Inflammatory macrophage treated with lipopolysaccharide for 4 hours (primary cell): ENCODE measurements at places on chromosomes 12 and 14.

GRCh38 chr12:26461776-26462175, 266.4 kb downstream of the SSPN start:
- DNase-seq = peak; percentile 78

DNA sequence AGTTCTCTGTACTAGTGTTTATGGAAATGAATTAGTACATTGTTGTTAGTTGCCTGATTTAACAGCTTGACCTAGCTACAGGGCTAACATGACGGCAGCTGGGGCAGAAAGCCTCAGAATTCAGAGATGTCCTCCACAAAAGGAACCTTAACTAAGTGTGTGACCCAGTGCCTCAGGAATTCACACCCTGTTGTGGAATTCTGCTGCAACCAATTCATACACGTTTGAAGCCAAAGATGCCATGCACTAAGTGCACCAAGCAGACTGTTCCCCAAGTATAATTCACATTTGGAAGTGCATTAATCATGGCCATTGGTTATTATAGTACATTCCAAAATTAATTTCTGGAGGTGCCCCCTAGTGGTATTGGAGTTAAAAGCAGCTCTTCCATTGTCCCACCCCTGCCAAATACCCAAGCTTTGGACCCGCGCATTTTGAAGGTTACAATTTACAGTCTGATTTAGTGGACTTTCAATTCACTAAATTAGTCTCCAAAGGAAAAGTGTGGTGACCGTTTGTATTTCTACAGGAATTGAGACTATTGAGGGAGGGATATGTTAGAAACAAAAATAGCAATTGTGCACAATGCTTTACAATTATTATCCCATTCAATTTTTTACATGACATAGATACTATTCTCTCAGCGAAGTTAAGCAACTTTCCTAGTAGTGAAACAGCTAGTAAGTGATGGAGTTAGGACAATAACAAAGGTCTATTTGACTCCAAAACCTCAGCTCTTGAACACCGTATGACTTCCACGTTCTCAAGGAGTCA, 85.9 kb downstream of the PAX9 start:
- DNase-seq = no peak

DNA sequence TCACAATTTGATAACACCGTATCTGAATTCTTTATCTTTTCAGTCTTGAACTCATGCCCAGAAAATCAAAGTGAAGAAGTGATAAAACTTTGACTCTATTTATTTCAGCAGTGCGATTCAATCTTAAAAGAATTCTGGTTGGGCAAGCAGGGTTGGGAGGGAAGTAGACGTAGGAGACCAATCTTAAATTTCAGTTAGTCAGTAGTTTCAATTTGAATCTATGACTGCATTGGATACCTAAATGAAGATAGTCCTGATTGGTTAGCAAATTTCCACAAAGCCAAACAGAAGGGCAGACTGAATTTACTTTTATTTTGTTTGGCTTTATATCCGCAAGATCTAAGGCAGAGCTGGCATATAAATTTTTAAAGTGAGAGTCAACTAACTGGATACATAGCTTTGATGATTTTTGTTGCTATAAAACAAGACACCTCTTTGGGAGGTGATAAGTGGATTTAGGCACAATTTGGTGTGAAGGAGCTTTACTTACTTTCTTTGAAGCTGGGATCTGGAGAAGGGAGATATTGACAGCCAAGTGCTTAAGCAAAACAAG, 2.6 kb downstream of the ACSS3 start:
- DNase-seq = no peak

DNA sequence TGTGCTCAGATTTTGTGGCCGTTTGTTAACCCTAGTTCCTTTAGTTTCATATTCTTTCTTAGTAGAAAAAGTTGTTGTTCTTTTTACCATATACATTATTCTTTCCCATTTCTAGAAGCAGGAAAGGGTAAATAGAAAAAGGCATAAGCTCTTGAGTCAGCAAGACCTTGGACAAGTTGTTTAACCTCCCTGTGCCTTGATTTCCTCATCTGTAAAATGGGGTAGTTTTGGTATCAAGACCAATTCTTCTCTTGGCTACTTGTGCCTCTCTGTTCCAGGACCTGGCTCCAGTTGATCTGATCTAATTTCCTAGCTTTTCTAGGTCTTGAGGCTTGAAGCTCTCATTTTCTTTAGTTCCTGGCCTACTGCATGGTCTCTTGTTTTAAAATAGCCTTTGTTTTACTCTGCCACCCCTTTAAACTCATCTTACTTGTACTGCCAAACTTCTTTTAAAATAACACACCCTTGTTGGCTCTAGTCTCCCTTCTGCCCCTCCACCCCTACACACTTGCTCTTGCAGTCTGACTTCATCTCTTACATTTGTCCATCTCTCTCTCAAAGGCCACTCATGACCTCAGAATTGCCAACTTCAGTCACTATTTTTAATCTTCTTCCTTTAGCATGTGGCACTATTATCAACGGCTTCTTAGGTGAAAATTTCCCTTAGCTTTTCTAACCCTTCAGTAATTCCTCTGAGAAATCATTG, 143.7 kb downstream of the TTLL5 start:
- DNase-seq = no peak

DNA sequence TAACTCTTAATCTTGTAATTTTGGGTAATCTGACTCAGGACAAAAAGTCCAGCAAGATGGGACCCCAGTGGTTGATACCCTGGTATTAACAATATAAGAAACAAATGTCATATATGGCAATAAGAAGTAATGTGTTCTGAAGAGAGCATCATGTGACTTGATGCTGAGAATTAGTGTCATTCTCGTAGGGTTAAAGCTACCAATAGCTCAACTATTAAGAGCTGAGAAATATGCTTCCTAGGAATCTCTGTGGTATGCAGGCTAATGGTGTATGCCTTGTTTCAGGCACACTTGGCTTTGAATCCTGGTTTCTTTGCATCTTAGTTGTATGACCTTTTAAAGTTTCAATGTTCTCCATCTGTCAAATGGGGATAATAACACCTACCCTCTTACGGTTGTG, 9.1 kb downstream of the MYRFL start:
- DNase-seq = no peak

- DNase-seq = peak; percentile 30
Observed at GRCh38 chr12:94458877-94459727, 565 bp downstream of the CEP83 start.

- DNase-seq = no peak
Observed at GRCh38 chr12:123163227-123163626, 12.3 kb upstream of the PITPNM2 start.

DNA sequence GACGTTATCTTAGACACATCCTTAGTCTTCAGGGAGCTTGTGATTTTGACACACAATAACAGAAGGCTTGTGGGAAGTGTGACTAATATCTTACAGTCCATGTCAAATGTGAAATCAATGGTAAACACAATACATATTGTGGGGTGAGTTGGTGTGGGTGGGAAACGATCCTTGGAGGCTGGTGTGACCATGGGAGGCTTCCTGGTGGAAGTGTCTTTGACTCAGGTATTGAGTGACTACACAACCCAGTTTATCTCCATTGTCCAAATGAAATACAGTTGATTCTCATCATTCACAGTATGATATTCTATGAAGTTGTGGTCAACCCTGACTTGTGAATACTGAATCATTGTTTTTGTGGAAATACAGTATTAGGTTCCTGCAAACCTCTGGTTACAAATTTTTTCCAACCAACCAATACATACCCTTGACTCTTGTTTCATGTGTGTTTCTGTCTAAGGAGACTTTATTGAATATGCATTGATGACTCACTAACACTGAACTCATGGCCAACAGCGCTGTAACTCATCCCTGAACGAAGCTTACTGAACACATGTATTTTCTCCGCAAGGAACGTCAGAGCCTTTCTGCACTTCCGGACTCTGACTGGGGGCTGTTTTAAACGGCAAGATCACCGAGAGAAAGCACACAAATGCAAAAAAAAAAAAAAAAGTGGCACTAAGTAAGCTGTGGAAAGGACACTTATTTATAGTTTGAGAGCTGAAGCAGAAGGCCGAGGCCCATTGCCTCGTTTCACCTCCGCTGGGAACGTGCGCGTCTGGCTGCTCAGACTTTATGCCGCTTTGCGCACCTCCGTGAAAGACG, 59.0 kb downstream of the CLMN start:
- peak; percentile 84 for DNase-seq

- DNase-seq = no peak
Observed at GRCh38 chr12:3179731-3180130, 102.6 kb downstream of the TSPAN9 start.

DNA sequence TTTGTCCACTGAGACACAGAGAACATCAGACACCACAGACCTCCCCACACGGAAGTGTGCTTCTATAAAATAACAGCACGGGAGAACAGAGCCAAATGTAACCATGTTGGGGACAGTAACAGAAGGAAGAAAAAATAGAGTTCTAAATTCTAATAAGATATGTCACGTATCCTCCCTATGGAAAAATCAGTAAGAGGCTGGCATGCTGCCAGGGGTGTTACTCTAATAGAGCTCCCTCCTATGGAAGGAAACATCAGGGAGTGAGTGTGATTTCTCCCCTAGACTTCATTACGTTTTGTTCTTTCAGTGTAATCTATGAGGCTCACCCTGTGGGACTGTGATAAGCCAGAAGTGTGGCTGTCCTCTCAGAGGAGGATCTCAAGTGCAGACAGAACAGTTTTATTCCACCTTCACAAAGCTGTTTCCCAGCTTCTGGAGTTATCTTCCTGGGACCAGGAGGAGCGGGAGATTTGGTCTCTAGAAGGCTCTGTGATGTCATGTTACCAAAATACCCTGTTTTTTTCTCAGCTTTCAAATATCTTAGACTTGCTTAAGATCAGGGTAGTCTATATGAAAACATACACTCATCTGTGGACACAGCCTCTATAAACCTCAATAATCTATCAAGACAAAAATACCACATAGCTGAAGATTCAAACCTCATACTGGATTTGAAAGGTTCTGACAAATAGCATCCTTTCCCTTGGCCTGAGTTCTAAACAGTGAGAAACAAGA, 69.3 kb downstream of the ZFC3H1 start:
- DNase-seq = no peak

- peak; percentile 94 for DNase-seq
Observed at GRCh38 chr12:27331291-27331926, 1.2 kb upstream of the BMAL2 start.

DNA sequence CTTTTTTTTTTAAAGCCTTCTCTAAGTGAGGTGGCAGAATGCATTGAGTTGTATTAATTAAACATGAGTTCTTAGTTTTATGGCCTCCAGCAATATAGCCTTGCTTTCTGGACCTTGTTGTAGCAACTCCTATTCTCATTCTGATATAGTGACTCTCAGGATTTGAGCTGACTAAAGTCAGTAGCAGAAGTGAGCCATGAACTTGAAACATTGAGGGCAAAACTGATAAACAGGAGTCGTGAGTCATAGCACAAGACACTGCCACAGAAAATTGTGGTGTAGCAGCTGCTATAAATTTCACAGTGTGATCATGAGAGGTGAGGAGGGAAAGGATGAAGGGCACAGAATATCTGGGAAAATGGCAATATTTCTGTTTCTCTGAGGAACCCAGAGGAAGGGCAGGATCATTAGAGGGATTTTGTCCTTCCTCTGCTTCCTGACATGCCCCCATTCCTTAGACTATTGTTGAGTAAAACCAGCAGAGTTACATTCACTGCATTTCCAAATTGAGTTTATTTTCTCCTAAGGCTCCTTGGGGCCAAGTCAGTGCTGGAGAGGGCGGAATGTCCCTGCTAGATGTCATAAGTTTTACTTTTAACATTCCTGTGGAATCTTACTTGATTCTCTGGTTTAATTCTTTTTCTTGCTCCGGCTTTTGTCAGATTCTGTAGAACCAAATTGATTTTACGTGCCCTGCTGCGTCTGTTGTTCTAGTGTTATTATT, 7.5 kb downstream of the KLRG1 start:
- DNase-seq = peak; percentile 69

- DNase-seq = peak; percentile 90
Observed at GRCh38 chr12:24172031-24172772, 222.7 kb upstream of the SOX5 start.

GRCh38 chr14:101223127-101223526, 319.6 kb upstream of the RTL1 start:
- DNase-seq = no peak

GRCh38 chr12:69044887-69045286, 111.9 kb upstream of the CPM start:
- DNase-seq = no peak

DNA sequence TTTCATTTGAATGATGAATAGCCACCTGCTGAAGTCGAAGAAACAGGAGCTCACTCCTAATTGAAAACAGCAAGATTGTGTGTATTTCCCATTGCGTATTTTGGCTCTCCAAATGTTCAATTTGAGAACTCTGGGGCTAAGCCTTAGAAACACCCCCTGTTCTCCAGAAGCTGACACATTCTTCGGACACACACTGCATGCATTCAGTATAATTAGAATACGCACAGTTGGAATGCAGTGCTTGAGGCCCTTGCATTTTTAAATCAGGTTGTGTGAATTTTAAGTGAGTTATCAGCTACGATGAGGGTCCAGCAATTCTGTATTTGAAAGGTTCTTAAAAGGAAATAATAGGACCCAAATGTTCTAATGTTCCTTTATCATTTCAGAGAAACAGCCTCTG, 103.8 kb downstream of the PRKD1 start:
- DNase-seq = no peak

DNA sequence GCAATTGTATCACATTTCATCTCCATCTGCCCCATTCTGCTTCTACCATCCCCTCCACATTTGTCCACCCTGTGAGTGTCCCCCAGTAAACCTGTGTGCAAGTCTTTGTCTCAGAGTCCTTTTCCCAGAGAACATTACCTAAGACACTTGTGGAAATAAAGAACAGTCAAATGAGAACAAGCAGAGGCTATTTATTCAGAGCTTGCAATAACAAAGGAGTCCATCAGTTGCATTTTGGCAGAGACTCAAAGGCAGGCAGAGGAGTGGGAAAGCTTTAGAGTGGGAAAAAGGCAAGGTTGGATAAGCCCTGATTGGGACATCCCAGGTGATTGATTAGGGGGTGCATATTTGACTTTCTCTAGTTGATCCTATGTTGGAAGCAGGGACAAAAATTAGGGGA, 18.2 kb upstream of the PPFIBP1 start:
- DNase-seq = no peak

DNA sequence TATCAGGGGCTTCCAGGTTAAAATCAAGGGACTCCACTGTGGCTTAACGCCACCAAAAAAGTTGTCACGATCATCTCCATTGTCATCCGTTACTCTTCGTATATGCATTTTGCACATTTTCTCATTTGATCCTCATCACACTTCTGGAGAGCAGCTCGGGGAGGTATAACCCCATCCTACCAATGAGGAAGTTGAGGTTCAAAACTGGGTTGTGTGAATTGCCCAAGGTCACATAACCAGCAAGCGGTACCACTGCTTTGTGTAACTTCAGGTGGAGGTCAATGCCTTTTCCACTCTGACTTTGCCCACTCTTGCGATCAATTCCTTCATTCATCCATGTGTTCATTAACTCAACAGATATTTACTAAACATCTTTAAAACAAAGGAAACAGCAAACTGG, 71.1 kb upstream of the CCND2 start:
- DNase-seq = peak; percentile 19

DNA sequence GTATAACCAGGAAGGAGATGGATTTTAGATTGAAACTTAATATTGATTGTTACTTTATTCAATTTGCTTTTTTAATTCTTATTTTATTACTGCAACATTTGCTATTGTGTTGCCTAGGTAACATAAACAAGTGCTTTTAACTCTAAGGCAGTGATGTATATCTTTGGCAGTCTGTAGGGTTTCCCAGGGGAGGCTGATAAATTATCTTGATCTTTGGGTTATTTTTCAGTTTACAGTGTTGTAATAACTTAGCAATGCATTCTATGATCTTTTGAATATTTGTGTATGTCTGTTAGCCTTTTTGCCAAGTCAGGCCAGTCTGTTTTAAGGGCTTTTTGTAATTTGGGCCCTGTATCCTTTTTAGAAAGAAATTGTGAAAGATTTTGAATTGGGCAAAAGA, 7.8 kb upstream of the DTD2 start:
- no peak for DNase-seq

GRCh38 chr12:42716491-42716891, 126.9 kb upstream of the PRICKLE1 start:
- DNase-seq = no peak
